Central memory CD4-positive, alpha-beta T cell (primary cell): ENCODE measurements at places on chromosomes 11 and 22.

DNA sequence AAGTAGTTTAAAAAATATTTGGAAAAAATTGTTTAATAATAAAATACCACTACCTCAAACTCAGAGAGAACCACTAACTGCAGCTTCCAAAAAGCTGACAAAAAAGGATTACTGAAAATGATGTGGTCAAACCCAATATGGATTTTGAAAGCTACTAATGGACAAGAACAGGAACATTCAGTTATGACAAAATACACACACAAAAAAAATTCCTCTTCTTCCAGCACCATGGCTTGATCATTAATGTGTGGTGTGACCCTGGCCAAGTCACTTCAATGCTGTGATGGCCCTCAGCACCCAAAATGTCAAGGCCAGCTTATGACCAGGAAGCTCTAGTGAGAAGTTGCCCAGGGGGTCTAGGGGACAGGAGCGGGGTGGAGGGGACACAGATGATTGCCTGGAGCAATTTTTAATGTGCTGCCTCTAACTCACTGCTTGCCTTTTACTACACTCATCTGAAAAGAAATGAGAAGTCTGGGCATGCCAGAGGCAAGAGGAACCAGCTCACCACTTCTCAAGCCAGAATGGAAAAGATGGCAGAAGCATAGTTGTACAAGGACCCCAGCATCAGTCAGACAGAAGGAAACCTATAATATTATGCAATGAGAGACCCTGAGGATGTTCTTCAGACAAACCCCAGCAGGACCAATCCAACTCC lies 2.2 kb downstream of the SMCO4 start:
- DNase-seq, result no peak

- no peak for DNase-seq
Observed at GRCh38 chr11:114085965-114086793, 26.7 kb downstream of the ZBTB16 start.

GRCh38 chr11:23551706-23552105 lies 691.4 kb upstream of the CCDC179 start:
- no peak for DNase-seq

- DNase-seq, result no peak
Observed at GRCh38 chr11:128575174-128575960, 12.0 kb downstream of the ETS1 start.

- DNase-seq, result peak; percentile 69
Observed at GRCh38 chr11:12195768-12196167, 85.4 kb downstream of the MICAL2 start.

- no peak for DNase-seq
Observed at GRCh38 chr22:34111210-34111824, 191.0 kb upstream of the LARGE1 start.

GRCh38 chr11:118442301-118442700 lies 6.0 kb downstream of the KMT2A start:
- DNase-seq, result no peak

DNA sequence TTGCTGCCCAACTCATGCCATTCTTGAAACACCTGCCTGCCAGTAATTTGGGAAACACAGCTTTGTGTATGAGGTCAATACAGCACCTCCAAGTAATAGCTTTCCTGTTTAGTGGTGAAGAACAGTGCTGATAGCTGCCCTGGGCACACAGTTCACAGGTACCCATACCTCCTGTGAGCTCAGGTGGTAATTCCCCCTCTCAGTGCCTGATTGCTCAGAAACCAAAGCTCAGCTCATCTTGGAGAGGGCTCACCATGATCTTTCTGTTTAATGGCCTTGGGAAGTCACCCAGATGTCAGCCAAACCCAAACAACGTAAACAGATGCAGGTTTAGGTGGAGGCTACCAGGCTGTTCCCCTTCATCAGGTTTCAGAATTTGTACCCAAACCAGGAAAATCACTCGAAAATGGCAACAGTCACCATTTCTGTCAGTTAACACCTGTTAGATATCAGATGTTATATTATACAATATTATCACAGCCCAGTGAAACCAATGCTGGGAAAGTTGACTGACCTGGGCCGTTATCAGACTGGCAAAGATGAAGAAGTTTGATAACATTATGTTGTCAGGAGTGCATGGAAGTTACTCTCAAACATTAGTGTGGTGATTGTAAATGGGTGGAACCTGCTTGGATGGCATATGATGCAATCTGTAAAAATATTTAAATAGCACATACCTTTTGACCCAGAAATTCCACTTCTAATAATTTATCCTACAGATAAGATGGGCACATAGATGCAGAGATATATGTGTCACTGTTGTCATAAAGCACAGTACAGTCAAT lies 18.9 kb downstream of the VSTM5 start:
- DNase-seq, result no peak

GRCh38 chr11:126083829-126084607 lies 21.4 kb upstream of the CDON start:
- peak; percentile 52 for DNase-seq
